ENCODE measurements at places on chromosomes 3 and 15.
A peak's percentile ranks its signal among the peaks of the same experiment; 100 is the strongest.

DNA sequence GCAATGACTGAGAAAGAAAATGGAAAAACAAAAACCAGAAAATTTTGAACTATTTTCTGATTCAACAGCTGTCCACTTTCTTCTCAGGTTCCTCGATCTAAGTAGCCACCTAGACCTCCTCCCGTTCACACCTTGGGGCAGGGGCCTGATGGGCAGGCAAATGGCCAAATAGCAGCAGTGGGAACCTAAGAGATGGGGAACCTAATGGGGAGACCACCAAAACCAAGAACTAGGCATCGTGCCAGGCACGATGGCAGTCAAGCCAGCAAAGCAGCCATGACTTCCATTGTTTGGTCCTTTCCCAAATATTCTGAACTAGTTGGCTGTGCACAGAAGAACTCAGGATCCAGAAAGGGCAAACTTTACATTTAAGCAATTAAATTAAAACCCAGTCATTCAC, 57.1 kb downstream of the CAPN7 start:
- DNase-seq, result no peak

DNA sequence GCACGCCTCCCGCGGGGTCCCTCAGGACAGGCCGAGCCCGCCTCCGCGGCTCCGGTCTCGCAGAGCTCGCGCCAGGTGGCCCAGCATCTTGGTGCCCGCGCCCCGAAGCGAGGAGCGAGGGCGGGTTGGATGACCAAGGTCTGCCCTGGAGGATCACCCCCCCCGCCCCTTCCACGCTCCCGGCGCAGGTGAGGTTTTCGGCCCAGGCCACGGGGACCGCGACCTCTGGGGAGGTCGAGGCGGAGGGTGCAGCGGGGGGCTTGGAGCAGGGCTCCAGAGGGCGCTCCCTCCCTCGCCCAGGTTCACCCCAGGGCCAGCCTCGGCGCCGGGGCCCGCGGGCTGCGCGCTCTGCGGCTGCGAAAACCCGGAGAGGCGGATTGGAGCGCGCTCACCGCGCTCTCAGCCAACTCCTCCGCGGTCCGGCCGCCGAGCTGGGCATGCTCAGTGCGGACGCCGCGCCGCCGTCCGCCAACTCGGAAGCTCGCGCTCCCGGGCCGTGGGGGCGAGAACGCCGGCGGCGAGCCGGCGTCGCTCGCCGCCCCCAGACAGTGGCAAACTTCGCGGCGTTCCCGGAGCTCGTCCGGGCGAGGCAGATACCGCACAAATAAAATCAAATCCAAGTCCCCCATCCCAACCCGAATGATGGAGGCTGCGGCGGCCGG, at the start of gene MED12L:
MED12L (plus strand) TSS at position 438 of the 662 bp plus-strand sequence. CDS start 1,263 bp downstream, outside the sequence.
- DNase-seq, result peak; percentile 26

GRCh38 chr15:79035111-79035601, 55.4 kb downstream of the RASGRF1 start:
- no peak for DNase-seq

DNA sequence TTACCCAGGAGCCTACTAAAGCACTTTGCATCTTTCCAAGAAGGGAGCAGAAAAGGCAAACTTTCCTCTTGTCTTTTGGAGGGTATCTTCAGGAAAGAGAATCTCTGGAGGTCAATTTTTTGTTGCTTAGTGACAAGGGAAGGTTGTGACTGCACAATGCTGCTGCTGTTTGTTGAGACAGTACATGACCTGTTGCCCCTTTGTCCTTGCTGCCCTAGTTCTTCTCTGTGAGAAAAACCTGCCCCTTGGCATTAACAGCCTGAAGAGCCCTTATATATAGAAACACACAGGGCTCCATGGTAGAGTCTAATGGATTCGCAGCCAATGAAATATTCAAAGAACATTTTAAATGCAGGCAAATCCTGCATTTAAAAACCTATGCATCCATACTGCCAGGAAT, 20.3 kb downstream of the KLHDC8B start:
- DNase-seq, result no peak

DNA sequence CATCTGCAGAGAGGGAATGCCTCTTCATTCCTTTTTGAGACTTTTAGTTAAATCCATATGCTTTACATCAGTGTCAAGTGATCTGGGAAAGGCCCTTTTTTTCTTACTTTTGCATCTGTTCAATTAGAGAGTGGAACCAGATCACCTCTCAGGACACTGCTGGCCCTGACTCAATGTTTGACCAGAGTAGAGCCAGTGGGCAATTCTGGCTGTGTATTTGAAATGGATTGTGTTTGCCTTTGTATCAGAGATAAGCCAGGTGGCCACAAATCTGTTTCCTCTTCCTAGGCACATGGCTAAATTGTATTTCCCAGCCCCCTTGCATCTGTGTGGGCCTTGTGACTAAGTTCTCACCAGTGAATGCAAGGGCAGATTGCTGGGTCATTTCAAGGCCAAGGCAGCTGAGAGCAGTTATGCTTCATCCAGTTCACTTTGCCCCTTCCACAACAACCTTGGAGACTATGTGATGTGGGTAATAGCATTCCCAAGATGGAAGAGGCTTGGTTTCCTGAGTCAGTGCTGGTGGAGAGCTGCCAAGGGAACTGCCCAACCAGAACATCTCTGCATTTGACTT, 75.6 kb upstream of the CACNA2D3 start:
- DNase-seq, result no peak

DNA sequence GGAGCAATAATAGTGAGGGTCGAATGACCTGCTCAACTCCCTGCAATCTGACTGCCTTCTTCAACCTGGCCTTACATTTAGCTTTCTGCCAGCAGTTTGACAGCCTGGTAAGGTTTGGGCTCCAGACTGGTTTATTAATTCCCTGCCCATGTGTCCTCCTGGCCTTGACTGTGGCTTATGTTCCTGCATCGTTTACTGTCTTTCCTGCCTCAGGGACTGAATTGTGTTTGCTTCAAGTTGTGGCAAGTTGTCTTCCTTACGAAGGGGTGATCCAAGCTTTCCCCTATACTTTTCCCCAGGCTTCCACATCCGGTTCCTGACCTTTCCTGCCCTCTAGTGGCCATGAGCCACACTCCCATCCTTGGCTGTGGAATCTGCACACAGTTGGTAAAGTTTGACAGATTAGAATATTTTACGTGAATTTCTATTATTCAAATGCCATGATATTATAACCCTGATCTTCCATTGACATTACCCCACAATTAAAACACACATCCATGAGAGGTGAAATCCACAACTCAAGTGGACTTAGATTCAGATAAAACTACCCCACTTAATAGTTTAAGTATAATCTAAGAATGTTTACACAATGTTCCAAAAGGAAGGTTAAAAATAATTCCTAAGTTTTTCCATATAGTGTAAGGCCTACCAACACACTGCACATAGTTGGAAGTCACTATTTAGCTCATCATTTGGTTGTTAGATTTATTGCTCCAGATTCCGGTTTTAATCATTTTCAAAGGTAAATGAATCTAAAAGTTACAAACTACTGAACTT, 95.7 kb downstream of the NEDD4 start:
- peak; percentile 5 for DNase-seq

GRCh38 chr3:128480278-128480677, 12.7 kb downstream of the GATA2 start:
- no peak for DNase-seq

- peak; percentile 83 for DNase-seq
These were observed 141.7 kb downstream of the RPLP1 start for GRCh38 chr15:69593981-69594966.

DNA sequence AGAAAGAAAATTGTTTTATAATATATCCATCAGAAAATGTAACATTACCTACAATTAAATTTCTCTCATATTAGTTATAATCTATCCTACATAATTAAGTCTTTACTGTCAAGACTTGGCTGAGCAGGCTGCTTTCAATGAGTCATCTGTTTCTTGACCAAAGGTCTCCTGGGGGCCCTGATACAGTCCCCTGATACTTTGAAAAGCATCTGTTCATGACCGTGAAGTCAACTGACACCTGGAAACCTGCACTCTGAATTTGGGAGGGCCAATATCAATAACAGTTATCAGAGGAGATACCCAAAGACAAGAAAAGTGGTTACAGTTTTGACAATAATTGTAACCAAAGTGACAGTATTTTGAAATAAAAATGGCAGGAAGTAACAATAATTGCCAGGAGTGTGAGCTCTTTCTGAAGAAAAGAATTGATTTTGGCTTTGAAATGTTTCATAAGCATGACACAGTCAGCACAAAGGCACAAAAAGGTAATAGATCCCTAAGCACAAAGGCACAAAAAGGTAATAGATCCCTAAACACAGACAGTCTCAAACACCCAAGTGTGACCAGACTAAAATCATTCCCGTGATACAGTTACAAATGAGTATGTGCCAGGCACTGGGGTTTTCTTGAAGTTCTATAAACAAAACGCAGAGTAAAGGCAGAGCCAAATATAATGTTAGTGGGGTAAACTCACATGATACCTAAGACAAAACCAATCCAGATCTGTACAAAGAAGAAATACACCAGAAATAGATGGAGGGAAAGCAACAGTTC, 260.7 kb downstream of the PLOD2 start:
- DNase-seq, result no peak

DNA sequence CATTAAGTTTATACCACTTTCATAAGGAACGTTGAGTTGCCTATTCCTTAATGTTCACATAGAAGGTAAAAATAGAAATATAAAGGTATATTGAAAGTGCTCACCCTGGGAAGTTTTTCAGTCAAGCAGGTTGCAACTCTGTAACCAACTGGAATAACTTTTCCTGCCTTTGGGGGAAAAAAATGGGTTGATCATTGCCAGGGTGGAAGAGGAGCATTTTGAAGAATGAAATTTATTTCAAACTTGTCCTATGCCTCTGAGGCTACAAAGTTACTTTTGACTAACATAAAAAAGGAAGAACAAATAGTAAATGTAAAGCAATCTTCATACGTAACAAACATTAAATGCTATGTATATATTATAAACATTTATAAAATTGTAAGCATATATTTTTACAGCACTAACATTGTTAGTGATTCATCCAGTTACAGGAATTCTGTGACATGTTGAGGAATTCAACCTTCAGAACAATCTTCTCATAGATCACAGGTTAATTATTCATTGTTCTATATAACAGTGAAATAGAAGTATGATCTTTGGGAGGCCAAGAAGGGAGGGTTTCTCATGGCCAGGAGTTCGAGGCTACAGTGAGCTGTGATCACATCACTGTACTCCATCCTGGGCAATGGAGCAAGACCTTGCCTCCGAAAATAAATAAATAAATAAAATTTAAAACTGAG, 13.5 kb downstream of the EFHB start:
- no peak for DNase-seq

DNA sequence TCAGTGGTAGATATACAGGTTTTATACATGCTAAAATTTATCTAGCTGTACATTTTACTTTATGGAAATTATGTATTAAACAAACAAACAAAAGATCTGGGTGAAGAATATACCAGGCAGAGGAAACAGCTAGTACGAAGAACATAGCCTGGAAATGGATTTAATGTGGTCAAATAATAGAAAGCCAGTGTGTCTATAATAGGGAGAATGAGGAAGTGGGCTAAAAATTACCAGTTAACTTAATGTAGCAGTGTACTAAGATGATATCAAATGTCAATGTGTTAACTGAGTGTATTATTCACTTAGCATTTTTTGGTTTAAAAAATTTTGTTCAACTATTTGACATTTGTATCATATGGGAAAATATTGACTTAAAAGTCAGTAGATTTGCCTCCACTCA, 22.8 kb upstream of the SLC15A2 start:
- no peak for DNase-seq

- no peak for DNase-seq
These were observed 342.5 kb upstream of the NR2F2 start for GRCh38 chr15:95987886-95988573.
